ENCODE measurements at places on chromosomes 2 and 18.

GRCh38 chr2:40458271-40458794 is 6.4 kb upstream of the SLC8A1 start:
- no peak for DNase-seq

- DNase-seq, result no peak
Observed at GRCh38 chr18:10057401-10057893, 143.6 kb downstream of the VAPA start.

GRCh38 chr2:239721991-239722759 is 303.0 kb downstream of the NDUFA10 start:
- no peak for DNase-seq

- DNase-seq, result no peak
Observed at GRCh38 chr2:74472945-74473258, 422 bp upstream of the MRPL53 start.

GRCh38 chr2:181231886-181232621 is 225.1 kb upstream of the ITGA4 start:
- no peak for DNase-seq

GRCh38 chr2:218332288-218332687 is 24.4 kb upstream of the CATIP start:
- peak; percentile 42 for DNase-seq

DNA sequence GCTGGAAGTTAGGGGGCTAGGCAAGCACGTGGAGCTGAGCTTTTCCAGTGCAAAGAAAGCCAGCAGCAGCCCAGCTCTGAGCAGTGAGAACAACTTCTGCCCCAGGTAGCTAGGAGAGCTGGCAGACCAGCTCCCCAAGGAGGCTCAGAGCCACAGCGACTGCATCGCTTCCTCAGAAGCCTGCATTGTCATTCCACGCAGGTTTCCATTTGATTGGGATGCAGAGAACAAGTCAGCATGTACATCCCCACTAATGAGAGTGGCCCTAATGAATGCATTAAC is 45.1 kb downstream of the C1QL2 start:
- no peak for DNase-seq

- no peak for DNase-seq
Observed at GRCh38 chr2:30321466-30321865, 90.1 kb downstream of the LBH start.

DNA sequence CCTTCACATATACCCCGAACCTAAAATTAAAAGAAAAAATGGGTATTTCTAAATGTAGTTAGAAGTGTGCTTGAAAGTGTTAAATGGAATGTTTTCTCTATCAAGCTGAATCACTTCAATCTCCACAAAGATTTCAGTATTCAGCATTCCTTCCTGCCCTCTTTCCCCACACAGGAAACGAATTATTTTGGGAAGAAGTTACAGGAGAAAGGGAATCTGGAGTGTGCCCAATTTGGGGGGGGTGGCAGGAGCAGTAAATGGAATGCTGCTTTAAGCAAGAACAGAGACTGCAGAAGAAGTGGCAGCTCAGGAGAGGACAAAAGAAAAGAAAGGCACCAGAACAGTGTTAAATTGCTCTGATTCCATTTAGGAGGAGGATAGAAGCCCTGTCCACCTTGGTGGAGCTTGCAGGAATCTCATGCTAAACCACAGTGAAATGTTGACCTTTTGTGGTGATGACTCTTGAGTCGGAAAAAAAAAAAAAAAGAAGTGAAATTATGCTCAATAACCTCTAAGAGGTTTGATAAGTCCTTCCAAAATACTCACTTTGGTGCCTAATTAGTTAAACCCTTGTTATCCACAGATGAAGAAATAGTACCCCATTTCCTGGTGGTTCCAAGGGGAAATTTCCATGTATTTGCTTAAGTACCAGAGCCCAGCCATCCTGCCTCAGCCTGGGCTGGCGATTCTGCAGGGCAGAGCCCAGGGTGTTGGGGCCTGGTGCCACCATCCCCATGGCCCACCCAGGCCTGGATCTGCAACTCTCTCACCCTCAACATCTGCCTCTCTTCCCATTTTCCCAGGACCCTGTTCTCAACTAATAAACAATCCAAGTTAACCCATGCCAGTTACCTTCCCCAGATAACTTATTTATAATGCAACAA is 56.5 kb downstream of the MYO5B start:
- no peak for DNase-seq

GRCh38 chr2:196131384-196131937 is 39.9 kb downstream of the STK17B start:
- peak; percentile 29 for DNase-seq

DNA sequence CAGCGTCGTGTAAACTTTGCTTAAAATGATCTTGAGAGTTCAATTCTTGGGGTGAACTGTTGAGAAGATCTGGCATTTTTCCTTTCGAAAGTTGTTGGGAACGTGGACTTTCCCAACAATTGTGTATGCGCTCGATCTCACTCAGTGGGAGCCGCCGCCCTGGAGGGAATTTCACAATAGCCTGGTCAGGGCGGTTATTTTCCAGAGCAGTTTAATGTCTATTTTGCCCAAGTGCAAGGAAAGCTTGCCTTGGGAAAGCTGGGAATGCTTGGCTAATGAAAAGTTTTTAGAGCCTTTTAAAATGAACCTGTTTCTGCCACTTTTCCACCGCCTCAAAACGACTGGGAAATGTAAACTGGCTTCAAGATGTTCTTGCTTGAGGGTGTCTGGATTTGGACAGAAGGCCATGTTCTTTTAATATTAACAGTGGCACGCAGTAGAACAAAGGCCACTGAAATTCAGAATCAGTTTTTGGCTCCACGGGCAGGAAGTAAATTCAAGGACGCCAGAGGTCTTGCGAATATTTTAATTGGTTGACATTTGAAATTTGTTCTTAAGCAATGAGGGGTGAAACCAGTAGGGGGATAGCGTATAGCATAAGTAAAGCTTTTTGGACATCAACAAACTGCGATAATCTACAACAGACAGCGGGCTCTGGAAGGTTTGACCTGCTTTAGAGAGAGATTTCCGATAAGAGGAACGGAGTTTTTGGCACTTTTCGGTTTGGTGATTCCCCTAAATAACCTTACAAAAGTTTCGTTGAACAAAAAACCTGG is 1.2 kb downstream of the CFLAR start:
- DNase-seq, result peak; percentile 67

GRCh38 chr2:132562245-132562644 is 107.8 kb downstream of the LYPD1 start:
- DNase-seq, result no peak

DNA sequence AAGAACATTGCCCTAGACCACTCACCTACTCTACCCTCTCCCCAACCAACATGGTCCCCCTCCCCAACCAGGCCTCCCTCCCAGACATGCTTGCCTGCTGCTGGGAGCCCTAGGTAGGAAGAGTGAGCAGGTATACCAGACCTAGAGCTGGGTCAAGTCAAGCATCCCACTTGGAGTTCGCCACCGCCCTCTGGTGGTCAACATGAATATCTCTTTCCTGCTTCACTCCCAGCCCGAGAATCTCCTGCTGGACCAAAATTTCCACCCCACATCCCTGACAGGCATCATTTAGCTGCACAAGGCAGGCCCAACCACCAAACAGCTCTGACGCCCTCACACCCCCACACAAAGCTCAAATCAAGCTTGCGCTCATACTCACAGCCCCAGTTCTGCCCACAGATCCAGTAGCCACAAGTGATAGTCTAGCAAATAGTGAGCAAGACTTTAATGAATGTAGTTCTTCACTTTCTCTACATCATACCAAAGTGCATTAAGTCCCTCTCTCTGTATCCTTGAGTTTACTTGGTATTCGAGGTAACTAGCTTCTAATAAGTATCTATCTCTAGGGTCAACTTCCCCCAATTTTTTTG is 116.0 kb downstream of the TNS1 start:
- DNase-seq, result peak; percentile 34

GRCh38 chr18:62017618-62018017 is 124.8 kb upstream of the RNF152 start:
- no peak for DNase-seq

DNA sequence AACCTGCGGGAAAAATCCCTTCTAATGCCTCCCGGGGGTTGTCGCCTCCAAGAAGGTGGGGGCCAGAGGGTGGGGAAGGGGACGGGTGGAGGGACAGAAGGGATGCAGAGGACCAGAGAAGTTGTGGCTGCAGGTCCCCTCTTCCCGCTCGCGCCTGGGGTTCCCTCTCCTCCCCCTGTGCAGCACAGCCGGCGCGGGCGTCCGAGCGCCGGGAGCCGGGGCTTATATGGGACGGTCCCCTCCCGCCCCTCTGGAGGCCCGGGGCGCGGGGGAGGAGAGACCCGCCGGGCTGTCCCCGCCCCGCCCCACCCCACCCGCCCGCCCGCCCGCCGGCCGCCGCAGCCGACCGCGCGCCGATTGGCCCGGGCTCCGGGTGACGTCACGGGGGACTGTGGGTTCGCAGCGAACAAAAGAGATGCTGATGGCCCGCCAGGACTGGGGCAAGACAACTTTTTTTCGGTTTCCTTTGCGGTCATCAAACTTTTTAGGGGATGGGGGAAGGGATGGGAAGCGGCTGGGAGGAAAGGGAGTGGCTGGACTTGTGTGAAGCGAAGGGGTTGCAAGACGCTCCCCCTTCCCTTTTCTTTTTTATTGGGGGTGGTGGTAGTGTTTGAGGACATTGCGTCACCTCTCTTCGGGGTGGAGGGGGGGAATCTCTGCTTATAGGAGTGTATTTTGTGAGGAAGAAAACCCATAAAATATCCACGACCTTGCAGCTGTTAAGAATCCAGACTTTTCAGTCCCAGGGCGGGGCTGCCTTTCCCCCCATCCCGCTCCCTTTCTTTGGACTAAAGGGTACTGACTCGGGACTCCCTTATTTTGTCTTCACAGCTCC is at the start of gene FN1:
Gene FN1 (minus strand): TSS at position 199 of the 835 bp plus-strand sequence. CDS start 266 bp downstream, outside the sequence.
- DNase-seq, result peak; percentile 55

DNA sequence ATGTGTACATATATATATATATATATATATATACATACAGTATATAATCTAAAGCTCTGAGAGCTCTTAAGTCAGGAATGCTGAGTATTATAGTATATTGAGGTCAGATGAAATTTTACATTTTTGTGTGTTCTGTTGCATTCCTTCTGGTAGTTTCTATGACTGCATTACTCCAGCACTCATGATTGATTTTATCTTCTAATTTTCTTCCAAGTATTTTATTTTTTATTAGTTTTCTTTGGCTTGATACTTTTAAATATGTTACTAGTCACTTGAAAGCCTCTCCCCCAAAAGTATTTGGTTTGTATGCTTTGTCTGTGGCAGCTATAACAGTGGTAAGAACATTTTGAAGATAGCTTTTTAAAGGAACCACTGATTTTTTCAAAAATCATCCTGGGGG is 25.0 kb downstream of the METTL21A start:
- DNase-seq, result no peak

DNA sequence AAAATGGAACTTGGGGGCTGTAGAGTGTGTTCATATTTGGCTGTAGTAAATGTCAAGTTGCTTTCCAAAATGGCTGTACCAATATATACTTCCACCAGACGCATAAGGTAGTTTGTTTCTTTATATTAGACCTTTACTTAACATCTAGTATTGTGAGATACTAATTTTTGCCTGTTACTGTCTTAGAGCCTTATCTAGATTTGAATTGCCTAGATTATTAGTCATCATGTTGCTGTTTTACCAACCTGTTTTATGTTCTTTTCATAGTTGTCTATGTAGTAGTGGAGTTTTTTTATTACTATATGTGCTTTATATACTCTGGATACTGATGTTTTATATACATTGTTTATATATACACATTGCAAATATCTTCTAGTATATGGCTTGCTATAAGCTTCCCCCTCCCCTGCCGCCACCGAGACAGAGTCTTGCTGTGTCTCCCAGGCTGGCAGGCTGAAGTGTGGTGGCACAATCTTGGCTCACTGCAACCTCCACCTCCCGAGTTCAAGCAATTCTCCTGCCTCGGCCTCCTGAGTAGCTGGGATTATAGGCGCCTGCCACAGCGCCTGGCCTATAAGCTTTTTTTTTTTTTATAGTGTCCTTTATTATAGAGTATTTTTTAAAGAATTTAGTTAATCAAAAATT is 18.9 kb downstream of the SLC39A10 start:
- no peak for DNase-seq

DNA sequence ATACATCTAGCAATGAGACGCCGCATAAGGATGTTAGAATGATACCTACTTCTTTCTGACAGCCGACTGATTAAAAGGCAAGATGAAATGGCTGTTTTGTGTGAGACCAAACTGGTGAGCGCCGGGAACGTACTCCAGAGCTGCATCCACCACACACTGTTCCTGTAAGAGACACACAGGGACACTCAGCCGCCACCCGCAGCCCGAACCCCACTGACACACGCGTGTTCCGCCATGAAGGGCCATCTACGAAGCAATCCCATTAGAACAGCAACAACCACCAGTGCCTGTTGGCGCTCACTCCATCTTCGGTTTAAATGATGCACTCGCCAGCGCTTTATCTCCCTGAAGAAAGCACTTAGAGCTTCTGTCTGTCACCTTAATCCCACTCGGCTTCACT is 162.3 kb downstream of the LAMA1 start:
- DNase-seq, result no peak

GRCh38 chr2:240689975-240690374 is 1.7 kb upstream of the AQP12A start:
- no peak for DNase-seq

DNA sequence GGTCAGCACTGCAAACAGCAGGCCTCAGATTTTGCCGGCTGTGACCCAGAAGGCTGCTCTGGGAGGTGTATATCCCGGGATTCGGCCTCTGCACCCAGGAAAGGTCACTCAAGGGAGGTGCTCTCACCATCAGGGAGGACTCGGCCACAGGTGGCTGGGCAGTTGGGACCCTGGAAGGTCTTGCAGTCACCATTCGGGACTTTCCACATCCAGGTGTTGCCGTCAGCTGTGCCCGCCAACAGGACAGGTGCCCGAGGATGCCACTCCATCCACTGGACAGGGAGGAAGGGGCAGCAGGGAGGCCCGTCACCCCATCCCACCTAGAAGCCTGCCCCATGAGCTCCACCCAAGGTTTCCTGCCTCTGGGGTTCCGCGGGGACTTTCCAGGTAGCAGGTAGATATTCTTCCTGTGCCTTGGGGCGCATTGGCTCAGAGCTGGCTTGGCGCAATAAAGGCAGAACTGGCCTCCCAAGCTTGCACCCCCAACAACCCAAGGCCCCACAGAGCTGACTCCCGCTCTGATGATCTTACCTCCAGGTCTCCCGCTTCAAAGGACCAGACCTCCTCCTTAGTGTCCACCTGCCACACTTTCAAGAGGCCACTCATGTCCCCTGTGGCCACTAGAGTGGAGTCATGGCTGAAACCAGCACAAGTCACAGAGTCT is 3.5 kb downstream of the AAMP start:
- DNase-seq, result no peak

DNA sequence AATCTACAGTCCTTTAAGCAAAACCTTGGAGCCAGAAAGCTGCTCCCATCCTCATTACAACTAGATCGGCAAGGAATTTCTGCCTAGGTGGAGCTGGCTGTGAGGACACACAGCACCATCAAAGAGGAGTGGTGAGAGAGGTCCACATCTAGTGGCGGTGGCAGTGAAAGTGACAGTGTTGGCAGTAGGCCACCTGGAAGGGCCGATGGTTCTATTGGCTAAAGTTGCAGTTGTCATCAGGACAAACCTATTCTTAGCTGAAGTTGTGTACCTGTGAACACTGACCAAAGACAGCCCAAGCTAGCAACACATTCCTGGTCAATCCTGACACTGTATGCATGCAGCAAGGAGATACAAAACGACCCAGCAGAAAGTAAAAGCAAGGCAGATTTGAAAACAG is 218.1 kb upstream of the CHAC2 start:
- no peak for DNase-seq

Data from GM06990 (cell line).